ENCODE measurements at places on chromosomes 5 and 9. TPM values are rescaled to one million over a fixed set of nuclear protein-coding genes. Genes with fewer than 3 reads are reported as not detected.

GRCh38 chr9:26694381-26695297, 198.0 kb downstream of the CAAP1 start:
- H3K27ac ChIP-seq: no peak overlapping the region
- no peak for DNase-seq
- no peak overlapping the region for H3K4me3 ChIP-seq
- no peaks in the 10 kb centered on the region for H3K27me3 ChIP-seq
- no peaks in the 10 kb centered on the region for H3K36me3 ChIP-seq

FOXD4L4 gene
- polyA plus RNA-seq: not detected

CIZ1 gene
- polyA plus RNA-seq: 13.8 TPM

CYLC2 gene
- not detected for polyA plus RNA-seq

GRCh38 chr9:94891183-94891582, 164.7 kb downstream of the AOPEP start:
- no peak for DNase-seq
- H3K27me3 ChIP-seq: no peaks in the 10 kb centered on the region
- H3K27ac ChIP-seq: no peak overlapping the region
- H3K36me3 ChIP-seq: no peaks in the 10 kb centered on the region
- H3K4me3 ChIP-seq: no peak overlapping the region

GRCh38 chr5:9924614-9925013, 294.5 kb upstream of the TAS2R1 start:
- H3K4me1 ChIP-seq: no peaks in the 10 kb centered on the region
- H3K27me3 ChIP-seq: no peaks in the 10 kb centered on the region
- H3K27ac ChIP-seq: no peak overlapping the region
- no peaks in the 10 kb centered on the region for H3K36me3 ChIP-seq
- H3K4me3 ChIP-seq: no peak overlapping the region

- no peak overlapping the region for H3K27ac ChIP-seq
- DNase-seq: no peak
- H3K4me1 ChIP-seq: no peaks in the 10 kb centered on the region
- peaks cover 62% of the 10 kb centered on the region for H3K36me3 ChIP-seq
These were observed 24.3 kb downstream of the FBXO38 start for GRCh38 chr5:148408092-148408491.

OR1N1 gene
- polyA plus RNA-seq: not detected

- no peaks in the 10 kb centered on the region for H3K36me3 ChIP-seq
- no peak overlapping the region for H3K27ac ChIP-seq
- H3K4me1 ChIP-seq: no peaks in the 10 kb centered on the region
- no peak overlapping the region for H3K4me3 ChIP-seq
These were observed 8.6 kb downstream of the SLC36A2 start for GRCh38 chr5:151338734-151339133.

- no peak overlapping the region for H3K27ac ChIP-seq
- no peak for DNase-seq
- H3K27me3 ChIP-seq: no peaks in the 10 kb centered on the region
- no peaks in the 10 kb centered on the region for H3K4me1 ChIP-seq
- H3K4me3 ChIP-seq: no peak overlapping the region
- H3K36me3 ChIP-seq: no peaks in the 10 kb centered on the region
These were observed 61.7 kb downstream of the MRPL36 start for GRCh38 chr5:1737790-1738405.

TEX48 gene
- not detected for polyA plus RNA-seq

- H3K4me1 ChIP-seq: no peaks in the 10 kb centered on the region
- no peak overlapping the region for H3K27ac ChIP-seq
- H3K27me3 ChIP-seq: no peaks in the 10 kb centered on the region
- no peak overlapping the region for H3K4me3 ChIP-seq
- H3K36me3 ChIP-seq: no peaks in the 10 kb centered on the region
- DNase-seq: no peak
These were observed 44.2 kb upstream of the MAST4 start for GRCh38 chr5:66551945-66552344.

GRCh38 chr5:73007051-73007450, 51.2 kb downstream of the FCHO2 start:
- H3K4me1 ChIP-seq: no peaks in the 10 kb centered on the region
- no peak for DNase-seq
- peaks cover 2% of the 10 kb centered on the region for H3K36me3 ChIP-seq
- no peak overlapping the region for H3K4me3 ChIP-seq
- no peak overlapping the region for H3K27ac ChIP-seq

- no peaks in the 10 kb centered on the region for H3K4me1 ChIP-seq
- H3K27me3 ChIP-seq: no peaks in the 10 kb centered on the region
- H3K36me3 ChIP-seq: no peaks in the 10 kb centered on the region
- no peak overlapping the region for H3K4me3 ChIP-seq
These were observed 117.4 kb downstream of the GCNT1 start for GRCh38 chr9:76576344-76576743.

- no peaks in the 10 kb centered on the region for H3K36me3 ChIP-seq
- no peaks in the 10 kb centered on the region for H3K27me3 ChIP-seq
- H3K4me1 ChIP-seq: no peaks in the 10 kb centered on the region
- no peak overlapping the region for H3K4me3 ChIP-seq
These were observed 133.2 kb downstream of the MTX3 start for GRCh38 chr5:79857714-79858409.

- H3K27ac ChIP-seq: peak overlapping the region; percentile 29
- H3K4me3 ChIP-seq: no peak overlapping the region
- peaks cover 11% of the 10 kb centered on the region for H3K4me1 ChIP-seq
- no peaks in the 10 kb centered on the region for H3K36me3 ChIP-seq
- H3K27me3 ChIP-seq: no peaks in the 10 kb centered on the region
These were observed 25.1 kb upstream of the CDKN2AIPNL start for GRCh38 chr5:134436523-134437339.

DNA sequence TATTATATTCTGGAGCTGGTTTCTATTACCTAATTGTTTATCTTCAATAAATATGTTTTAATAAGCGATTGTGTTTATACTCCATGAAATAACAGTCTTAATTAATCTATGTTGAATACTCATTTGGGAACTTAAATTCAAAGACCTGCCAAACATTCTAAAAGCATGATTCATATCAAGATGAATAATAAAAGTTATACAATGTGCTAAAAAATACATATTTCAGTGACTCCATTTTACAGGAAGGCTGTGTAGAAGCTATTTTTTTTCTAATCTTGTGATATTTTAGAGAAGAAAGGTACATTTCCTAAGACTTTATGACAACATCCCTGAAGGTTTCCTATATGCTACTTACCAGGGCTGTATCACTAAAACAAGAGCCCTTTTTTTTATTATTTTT, 417.9 kb downstream of the NFIB start:
- no peaks in the 10 kb centered on the region for H3K36me3 ChIP-seq
- no peaks in the 10 kb centered on the region for H3K4me1 ChIP-seq
- no peak overlapping the region for H3K27ac ChIP-seq
- no peak overlapping the region for H3K4me3 ChIP-seq
- no peak for DNase-seq

DNA sequence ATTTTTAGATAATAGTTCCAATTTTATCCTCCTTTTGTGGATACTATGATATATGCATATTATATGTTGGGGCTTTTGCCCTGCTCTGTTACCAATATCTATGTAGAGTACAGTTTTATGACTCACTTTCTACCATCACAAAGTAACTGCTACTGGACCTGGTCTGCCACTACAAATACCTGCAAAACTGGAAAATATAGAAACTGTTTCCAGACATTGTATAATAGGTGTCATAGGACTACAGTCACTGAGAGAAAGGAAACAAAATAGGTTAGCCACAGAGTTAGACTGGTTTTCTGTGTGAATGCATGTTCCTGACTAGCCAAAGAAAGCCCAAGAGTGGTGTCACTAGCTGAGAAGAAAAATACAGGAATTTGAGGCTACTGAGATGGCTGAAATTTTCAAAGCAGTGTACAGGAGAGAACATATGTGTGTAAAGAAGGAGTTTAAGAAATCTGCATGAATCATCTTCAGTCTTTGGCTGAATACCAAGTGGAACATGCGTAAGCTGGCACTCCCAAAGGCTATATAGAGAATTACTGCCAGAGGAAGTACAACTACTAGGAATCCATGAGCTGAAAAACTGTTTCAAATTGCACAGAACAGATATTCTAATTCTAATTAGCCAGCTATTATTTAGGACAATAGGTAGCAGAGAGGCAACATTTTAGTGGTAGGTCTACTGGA, 29.0 kb upstream of the FAM174A start:
- H3K4me1 ChIP-seq: no peaks in the 10 kb centered on the region
- H3K27me3 ChIP-seq: no peaks in the 10 kb centered on the region
- no peak overlapping the region for H3K4me3 ChIP-seq
- H3K27ac ChIP-seq: no peak overlapping the region

PCDHGA11 gene
- polyA plus RNA-seq: 0.22 TPM

- no peak overlapping the region for H3K4me3 ChIP-seq
- no peak for DNase-seq
These were observed 667.2 kb downstream of the BRINP1 start for GRCh38 chr9:118701985-118702384.

FGD3 gene
- 1.7 TPM for polyA plus RNA-seq

- H3K27ac ChIP-seq: peak overlapping the region; percentile 33
- no peak for DNase-seq
These were observed 91.4 kb downstream of the LIFR start for GRCh38 chr5:38465061-38465460.

GRCh38 chr9:121171236-121171635, 30.4 kb downstream of the RAB14 start:
- H3K36me3 ChIP-seq: peaks cover 23% of the 10 kb centered on the region
- no peak overlapping the region for H3K4me3 ChIP-seq
- no peaks in the 10 kb centered on the region for H3K4me1 ChIP-seq
- H3K27me3 ChIP-seq: no peaks in the 10 kb centered on the region
- DNase-seq: no peak
- no peak overlapping the region for H3K27ac ChIP-seq

DNA sequence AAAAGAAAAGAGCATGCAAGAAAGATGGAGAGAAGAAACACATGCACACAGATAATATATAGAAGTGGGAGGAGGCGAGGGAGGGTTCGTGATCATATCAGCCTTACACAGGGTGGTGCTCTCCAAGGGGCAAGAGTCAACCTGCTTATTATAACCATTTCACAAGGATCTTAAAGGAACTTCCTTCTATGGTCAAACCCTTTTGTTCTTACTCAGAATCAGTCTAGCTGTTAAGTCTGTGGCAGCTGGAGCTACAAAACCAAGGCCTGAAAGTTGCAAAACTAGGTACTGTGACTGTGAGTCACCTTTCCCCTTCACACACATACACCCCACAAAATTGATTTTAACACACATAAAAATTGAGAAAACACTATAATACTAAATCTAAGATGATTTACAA, 18.5 kb upstream of the ERMP1 start:
- DNase-seq: no peak
- H3K36me3 ChIP-seq: no peaks in the 10 kb centered on the region
- no peaks in the 10 kb centered on the region for H3K27me3 ChIP-seq

GRCh38 chr9:97706246-97706645, 9.1 kb upstream of the XPA start:
- no peak overlapping the region for H3K27ac ChIP-seq
- peaks cover 6% of the 10 kb centered on the region for H3K4me1 ChIP-seq
- DNase-seq: no peak
- H3K4me3 ChIP-seq: no peak overlapping the region

DNA sequence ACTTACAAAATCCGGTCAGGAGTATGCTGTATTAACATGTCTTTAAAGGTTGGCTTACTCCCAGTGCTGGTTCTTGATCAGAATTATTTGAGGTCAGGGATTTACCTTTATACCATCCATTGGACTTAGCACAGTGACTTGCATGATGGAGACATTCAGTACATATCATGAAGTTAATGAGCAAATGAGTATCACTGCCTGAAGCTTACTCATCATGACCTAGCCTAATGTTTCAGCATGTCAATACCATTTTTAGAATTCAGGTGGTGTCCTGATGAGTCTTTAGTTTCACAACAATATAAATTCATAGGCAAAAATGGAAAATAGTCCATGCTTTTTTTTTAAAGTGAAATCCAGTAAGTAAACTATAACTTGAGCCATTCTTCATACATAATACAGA, 226.0 kb upstream of the C9orf72 start:
- no peak for DNase-seq
- H3K4me3 ChIP-seq: no peak overlapping the region
- no peaks in the 10 kb centered on the region for H3K4me1 ChIP-seq
- no peak overlapping the region for H3K27ac ChIP-seq
- no peaks in the 10 kb centered on the region for H3K27me3 ChIP-seq
